DMS79 treated with DMSO at 0.1 percent for 48 hours (cell line): ENCODE measurements at places on chromosomes 5 and 9.

GRCh38 chr5:173973616-173973969 is 15.4 kb upstream of the C5orf47 start:
- peak; percentile 41 for DNase-seq

DNA sequence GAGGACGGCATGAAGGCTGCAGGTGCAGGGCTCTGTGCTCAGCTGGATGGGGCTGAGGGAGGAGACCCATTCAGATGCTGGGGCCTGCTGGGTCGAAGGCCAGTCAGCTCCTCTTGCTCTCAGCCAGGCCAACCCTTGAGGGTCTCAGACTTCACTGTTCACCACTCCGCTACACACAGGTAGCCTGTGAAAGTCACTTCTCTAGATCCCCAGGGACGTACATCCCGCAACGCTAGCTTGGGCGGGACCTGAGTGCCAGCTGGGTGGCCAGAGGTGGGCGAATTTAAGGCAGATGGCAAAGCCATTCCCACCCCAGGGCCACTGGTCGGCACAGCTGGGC is 42.2 kb upstream of the FCN1 start:
- DNase-seq: no peak

DNA sequence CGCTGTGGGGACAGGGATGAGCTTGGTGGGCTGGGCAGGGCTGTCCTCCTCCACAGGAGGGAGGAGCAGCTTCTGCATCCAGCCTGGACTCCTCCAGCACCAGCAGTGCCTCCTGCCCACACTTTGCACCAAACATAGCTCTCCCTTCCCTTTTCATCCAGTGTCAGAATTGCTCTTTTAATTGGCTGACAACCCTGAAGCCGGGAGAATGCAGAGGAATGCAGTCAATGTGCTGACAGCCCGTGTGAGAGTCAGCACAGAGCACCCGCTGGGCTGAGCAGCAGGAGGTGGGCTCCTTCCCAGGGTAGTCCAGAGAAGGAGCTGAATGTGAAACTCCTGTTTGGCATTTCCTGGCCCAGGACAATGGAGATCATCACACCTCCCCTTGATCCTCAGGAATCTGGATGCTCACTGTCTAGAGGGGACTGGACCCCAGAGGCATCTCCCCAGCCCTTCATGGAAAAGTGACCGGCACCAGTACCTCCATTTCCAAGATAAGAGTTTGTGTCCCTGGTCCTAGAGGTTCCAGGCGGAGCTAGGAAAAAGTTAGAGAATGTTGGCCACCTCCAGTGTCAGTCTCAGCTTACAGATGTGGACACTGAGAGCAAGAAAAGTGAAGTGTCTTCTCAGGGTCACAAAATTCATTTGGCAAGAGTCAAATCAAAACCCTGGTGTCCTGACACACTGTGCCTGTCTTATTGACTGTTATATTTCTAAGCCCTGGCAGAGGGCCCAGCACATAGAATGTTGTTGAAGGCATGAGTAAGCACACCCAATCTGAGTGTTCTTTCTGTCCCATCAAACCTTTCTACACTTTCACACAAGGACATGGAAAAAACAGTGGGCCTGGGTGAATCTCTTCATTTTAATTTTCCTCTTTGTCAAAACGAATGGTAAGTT is 202.1 kb downstream of the SNX18 start:
- no peak for DNase-seq

DNA sequence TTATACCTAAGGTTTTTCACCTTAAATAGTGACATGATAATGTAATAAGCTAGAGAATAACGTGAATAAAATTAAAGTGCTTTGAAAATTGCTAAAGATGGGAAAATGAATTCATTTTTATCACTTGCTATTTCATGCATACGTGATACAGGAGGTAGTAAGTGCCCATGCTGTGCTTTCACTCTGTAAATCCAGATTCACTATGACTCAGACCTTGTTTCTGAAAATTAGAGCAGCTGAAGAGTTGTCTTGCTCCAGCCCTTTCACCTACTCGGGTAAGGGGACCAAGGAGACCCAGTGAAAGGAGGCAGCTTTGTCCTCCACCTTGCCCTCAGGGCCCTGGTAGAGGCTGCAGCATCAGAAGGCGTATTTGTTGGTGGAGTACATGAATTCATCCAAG is 87.9 kb downstream of the ANKH start:
- no peak for DNase-seq

- peak; percentile 93 for DNase-seq
These were observed 18.0 kb downstream of the MTRR start for GRCh38 chr5:7886849-7887475.

DNA sequence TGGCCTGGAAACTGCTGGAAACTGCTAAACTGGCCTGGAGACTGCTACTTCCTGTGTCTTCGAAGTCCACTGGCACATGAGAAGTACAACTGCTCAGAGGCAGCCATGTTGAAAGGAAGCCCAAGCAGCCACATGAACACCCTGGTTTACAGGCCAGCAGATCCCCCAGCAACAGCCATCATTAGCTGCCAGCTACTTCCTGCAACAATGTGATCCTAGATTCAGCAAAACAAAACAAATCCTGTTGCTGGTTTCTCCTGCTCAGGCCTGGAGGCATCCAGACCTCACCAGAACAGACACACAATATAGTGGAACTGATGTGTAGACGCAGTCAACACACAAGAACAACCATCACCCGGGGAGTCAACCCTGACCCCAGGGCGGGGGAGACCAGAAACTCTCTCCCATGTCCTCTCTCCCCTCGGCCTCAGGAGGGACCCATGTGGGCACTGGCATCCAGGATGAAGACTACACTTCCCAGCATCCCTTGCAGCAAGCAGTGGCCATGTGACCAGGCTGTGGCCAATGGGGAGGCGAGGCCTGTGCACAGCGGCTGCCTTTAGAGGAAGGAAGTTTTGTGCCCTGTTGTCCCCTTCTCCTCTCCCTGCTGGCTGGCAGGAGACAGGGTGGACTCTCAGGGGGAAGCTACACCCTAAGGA is 9.2 kb upstream of the LCN15 start:
- no peak for DNase-seq

DNA sequence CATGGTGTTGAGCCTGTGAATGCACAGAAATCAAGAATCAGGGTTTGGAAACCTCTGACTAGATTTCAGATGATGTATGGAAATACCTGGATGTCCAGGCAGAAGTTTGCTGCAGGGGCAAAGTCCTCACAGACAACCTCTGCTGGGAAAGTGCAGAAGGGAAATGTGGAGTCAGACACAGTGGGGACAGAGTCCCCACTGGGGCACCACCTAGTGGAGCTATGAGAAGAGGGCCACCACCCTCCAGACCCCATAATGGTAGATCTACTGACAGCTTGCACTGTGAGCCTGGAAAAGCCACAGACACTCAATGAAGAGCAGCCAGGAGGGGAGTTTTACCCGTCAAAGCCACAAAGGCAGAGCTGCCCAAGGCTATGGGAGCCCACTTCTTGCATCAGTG is 181.9 kb upstream of the SEMA6A start:
- DNase-seq: no peak

- no peak for DNase-seq
These were observed 47.6 kb upstream of the ELOVL7 start for GRCh38 chr5:60891667-60892066.

DNA sequence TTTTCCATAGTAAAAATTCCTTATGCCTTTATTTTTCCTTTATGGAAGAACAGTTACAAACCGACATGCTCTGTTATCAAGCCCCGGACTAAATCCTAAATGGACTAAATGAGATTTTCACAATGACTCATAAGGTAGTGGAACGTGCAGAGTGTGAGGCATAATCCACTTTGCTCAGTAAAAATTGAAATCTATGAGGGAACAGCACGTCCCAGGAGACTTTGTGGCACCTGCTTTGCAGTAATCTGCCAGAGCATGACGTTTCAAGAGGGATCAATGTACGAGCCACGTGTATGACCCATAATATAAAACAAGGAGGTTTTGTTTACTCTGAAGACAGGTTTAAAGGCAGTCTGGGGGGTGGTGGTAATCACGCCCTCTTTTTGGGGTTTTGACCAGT is 83.8 kb upstream of the GNA14 start:
- DNase-seq: peak; percentile 72

DNA sequence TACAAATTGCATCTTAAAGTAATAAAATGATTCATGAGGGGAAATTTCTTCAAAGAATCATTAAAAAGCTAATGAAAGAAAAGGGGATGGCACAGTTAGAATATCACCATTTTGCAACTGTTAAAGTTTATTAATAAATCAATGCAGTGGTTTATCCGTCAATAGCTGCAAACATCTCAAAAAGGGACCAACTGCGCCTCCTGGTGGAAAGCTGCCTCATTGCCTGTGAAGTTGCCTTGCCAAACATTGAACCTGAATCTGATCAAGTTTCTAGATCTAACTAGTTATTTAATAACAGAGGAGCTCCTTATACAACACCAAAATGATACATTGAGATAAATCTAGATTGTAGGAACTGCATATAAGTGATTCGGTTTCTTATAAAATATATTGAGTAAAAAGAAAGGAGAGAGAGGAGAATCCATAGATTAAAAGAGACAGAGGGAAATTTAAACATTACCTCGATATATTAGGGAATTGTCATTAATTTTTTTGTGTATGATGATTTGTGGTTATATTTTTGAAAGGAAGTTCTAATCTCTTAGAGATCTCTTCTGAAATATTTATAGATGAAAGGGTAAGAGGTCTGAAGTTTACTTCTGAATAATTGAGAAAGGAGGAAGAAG is 6.9 kb upstream of the NDUFB6 start:
- DNase-seq: peak; percentile 45

DNA sequence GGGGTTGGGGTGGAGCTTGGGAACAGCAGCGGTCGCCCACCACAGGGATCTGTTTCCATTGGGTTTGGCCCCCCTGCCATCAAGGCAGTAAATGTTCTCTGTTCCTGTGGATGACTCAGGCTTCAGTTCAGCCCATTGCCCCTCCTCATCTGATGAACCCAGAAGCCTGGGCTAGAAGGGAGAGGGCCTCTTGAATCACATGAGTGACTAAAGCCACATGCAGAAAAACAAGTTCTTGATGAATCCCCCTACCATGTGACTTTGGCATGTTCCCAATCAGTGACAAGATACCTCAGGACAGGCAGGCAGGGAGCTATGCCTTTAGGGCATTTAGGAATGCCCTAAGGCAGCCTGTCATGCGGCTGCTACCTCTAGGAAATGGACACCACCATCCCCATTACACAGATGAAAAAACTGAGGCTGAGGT is 2.5 kb downstream of the SH3PXD2B start:
- no peak for DNase-seq

- DNase-seq: peak; percentile 37
These were observed 134.7 kb downstream of the MACIR start for GRCh38 chr5:103393101-103393754.

GRCh38 chr9:98897745-98898144 is 46.0 kb upstream of the COL15A1 start:
- no peak for DNase-seq

- DNase-seq: no peak
These were observed 121.0 kb downstream of the FEM1C start for GRCh38 chr5:115423541-115423940.

DNA sequence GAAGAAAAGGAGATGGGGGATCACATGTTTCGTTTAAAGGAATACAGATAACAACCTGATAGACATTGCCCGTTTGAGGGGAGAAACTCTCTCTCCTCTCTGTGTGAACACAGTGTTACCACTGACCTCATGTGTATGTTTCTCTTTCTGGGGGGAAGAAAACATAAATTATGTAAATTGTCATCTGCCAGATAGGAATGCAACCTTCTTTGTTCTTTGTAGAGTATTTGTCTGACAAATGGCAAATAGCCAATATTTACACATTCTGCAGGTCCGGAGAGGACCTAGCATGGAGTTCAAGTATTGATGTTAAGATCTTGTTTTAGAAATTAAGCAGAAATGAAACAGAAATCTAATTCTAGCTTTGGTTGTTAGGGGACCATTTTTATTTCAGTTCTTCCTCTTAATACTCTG is 276.3 kb downstream of the SAXO1 start:
- no peak for DNase-seq

DNA sequence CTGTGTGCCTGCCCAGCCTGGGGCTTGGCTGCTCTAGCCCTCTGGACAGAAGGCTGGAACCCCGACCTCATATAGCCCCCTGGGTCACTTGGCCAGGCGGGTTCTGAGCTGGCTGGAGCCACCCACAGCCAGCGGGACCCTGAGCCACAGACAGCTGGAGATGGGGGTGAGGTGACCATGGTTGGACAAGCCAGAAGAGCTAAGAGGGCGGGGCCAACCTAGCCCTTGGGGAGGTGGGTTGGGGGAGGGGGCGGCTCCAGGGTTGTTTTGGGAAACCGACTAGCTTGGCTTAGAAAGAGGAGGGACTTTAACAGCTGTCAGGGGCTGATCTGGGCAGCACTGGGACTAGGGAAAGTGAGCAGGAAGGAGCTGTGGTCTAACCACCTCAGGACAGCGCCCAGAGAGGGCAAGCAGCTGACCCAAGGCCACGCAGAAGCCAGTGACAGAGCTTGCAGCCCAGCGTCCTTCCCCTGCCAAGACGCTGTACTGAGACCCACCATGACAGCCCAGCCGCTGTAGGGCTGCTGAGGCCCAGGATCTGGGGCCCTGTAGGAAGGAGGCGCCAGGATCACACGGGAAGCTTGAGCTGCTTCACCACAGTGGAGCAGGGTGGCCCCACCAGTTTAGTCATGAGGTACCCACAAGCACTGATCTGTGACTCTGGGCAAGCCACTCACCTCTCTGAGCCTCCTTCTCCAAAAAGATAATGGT is 2.2 kb downstream of the AIF1L start:
- DNase-seq: no peak

GRCh38 chr5:73617510-73618279 is 8.3 kb upstream of the ARHGEF28 start:
- no peak for DNase-seq

DNA sequence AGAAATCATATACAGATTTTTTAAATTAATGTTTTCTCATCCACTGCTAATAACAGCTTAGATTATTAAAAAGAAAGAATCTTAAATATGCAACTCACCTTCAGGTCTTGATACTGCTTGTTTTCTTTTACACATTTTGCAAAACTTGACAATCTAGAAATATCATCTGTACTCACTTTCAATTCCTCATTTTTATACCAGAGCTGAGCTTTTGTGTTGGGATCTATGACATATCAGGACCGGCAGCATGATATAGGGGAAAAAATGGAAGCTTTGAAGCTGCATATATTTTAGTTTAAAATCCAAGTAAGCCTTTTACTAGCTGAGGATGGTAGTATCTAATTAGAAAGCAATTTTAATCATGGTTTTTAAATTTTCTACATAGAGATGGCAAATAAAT is 75.7 kb upstream of the SMARCA2 start:
- DNase-seq: no peak

- DNase-seq: no peak
These were observed 801.3 kb downstream of the CDH12 start for GRCh38 chr5:22051881-22052280.

DNA sequence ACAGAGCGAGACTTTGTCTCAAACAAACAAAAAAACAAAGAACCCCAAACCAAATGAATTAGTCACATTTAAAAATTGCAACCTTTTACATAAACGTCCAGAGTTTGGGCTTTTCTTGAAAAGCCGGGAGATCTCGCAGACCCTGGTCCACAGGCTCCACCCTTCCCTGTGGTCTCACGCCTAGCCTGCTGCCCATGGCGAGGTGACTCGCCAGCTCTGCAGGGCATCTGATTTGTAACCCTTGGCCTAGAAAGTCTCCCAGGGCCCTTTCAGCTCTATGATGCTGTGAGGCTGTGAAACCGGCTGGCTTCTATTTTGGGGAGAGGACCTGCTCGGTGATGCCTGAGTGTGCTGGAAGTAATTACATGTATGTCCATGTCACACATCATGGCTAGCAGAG is 44.7 kb upstream of the PHYKPL start:
- DNase-seq: no peak
